ENCODE measurements at places on chromosomes 4 and X.

- no peaks in the 10 kb centered on the region for H3K27me3 ChIP-seq
- H3K4me1 ChIP-seq, result no peaks in the 10 kb centered on the region
- no peak for DNase-seq
- no peak overlapping the region for H3K27ac ChIP-seq
- no peak overlapping the region for H3K4me3 ChIP-seq
These were observed 277.2 kb downstream of the EPHA5 start for GRCh38 chr4:65393078-65393477.

DNA sequence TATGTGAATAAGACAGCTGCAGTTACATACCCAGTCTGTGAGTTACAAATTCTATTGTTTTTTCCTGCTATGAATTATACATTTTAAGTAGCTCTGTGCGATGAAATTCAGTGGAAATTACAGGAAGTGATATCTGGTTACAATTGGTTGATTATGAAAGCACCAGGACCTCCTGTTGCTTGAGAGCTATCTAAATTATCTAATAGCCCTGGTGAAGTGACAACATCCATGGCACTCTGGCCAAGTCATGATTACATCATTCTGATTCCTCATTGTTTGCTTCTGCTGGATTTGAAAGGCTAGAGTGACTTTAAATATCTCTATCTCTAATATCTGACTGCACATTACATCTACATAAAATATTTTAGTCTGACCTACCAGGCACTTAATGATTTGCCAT lies 515.0 kb downstream of the CFAP47 start:
- no peak overlapping the region for H3K4me3 ChIP-seq
- DNase-seq, result no peak
- H3K36me3 ChIP-seq, result no peaks in the 10 kb centered on the region
- no peaks in the 10 kb centered on the region for H3K27me3 ChIP-seq

GRCh38 chrX:40278340-40279090 lies 180.8 kb upstream of the BCOR start:
- no peaks in the 10 kb centered on the region for H3K27me3 ChIP-seq
- H3K4me3 ChIP-seq, result no peak overlapping the region
- no peaks in the 10 kb centered on the region for H3K36me3 ChIP-seq

- H3K27ac ChIP-seq, result no peak overlapping the region
- no peaks in the 10 kb centered on the region for H3K36me3 ChIP-seq
- no peaks in the 10 kb centered on the region for H3K4me1 ChIP-seq
- H3K27me3 ChIP-seq, result no peaks in the 10 kb centered on the region
- H3K4me3 ChIP-seq, result no peak overlapping the region
These were observed 210.9 kb downstream of the GRID2 start for GRCh38 chr4:92514627-92515026.

DNA sequence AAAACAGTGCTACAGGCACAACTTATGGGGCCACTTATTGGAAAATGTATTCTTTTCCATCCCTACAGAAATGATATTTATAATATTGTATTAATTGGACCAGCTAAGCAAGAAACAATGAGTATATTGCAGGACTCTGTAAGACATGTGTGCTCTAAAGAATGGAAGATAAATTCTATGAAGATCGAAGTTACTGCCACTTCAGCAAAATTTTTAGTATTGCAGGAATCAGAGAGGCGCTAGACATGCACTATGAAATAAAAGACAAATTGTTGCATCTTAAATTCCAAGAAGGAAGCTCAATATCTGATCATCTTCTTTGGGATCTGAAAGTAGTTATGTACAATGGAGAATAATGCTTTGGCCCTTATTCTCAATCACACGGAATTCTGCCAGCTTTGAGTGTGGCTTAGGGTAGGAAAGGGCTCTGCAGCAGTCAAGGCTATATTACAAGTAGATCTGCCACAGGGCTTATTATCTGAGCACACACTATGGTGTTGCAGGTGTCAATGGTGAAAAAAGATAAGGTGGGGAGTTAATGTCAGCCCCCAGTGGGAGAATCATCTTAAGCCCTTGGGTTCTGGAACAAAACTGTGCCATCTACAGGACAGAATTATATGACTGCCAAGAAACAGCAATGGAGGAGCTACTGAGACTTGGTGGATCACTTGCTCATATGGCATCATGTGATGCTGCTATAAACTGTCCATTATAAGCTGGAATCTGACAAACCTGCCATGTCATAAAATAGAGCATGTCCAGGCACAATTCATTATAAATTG lies 334.0 kb upstream of the NDST3 start:
- no peak for DNase-seq
- no peak overlapping the region for H3K27ac ChIP-seq
- H3K4me3 ChIP-seq, result no peak overlapping the region
- H3K36me3 ChIP-seq, result no peaks in the 10 kb centered on the region
